ENCODE measurements at places on chromosomes 1 and 21.

DNA sequence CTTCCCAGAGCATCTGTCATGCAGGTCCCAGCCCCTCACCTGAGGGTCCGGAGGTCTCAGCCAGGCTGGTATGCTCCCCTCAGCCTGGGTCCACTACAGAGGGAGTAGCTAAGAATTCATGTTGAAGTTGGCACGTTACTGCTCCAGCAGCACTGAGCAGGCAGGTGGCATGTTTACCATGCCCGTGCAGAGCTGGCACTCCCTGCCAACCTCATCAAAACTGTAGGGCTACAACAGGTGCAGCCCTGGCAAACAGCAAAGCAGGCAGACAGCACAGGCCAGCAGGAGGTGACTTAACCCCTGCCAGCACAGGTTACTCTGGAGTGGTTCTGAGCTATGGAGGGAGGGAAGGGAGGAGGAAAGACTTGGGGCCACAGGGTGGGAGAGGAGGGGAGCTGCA, 46.4 kb downstream of the NUAK2 start:
- no peak for DNase-seq

GRCh38 chr1:156203331-156203730, 9.4 kb downstream of the SLC25A44 start:
- DNase-seq = no peak

GRCh38 chr1:244210884-244211558, 159.9 kb downstream of the ZBTB18 start:
- DNase-seq = no peak

GRCh38 chr1:58971629-58972140, 187.8 kb upstream of the JUN start:
- DNase-seq = no peak

DNA sequence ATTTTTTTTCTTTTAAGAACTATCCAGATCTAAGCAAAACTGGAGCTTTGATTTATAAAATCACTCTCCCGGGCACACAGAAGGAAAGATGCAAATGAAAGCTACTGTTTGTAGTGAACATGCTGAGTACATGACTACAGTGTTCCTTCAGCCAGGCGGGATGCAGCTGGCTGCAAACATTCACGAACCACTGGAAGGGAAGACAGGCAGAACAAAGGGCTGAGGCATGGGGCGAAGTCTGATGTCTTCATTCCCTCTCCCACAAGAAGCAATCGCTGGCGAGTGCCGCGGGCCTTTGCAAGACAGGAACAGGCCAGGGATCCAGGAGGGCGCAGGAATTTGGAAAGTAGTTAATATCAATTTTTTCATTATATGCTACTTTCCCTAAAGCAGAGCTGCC, 257.9 kb upstream of the AJAP1 start:
- no peak for DNase-seq

DNA sequence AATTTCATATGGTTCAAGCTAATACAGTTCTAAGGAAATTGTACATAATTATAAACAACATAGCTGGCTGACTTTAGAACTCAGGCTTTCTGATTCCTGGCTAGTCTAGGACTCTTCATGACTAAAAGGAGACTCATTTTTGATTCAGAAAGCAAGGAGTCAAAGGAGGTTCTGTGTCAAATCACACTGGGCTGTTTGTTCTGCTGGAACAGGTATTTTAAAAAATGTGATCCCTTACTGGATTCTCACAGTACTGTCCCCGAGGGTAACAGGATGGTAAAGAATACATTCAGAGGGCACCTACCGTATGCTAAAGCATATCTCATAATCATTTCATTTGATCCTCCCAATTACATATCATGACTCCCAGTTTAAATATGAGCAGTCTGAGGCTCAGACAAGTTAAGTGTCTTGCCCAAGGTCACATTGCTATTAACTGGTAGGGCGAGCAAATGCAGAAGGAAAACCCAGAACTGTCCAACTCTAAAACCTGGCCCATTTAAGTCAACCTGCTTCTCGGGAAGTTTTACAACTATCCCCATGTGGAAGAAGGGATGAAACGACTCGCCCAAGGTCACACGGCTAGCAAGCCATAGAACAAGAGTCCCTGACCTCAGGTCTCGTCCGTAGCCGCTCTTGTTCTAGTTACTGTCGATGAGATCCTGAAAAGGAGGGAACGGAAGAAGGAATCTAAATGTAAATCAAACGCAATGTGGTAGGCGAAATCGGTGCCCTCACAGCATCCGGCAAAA, 675 bp downstream of the MYSM1 start:
- DNase-seq = no peak

DNA sequence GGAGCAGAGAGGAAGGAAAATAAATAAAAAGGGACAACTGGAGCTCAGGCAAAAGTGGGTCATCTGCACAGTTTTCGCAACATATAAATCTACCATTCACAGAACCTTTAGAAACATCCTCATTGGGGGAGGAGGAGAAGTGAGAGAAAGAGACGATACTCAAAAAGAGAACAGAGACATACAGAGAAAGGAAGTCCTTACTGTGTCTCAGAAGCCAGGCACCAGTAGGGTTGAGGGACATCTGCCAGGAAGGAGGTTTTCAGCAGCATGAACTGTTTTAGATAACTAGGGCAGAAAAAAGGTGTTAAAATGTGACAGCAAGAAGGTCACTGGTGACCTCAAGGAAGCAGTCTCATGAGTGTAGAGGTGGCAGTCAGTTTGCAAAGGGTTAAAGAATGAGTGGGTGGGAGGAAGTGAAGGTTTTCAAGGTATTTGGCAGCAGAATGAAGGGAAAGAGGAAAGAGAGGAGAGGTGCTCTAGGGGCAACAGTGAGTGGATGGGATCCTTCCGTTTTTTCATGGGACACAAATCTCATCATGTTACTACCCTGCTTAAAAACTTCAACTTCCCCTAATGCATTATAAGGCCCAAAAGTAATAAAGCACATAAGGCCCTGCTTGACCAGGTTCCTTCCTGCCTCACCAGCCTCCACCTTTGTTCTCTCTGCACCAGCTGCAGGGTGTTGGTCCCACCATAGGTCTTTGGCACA, 9.5 kb downstream of the JAK1 start:
- no peak for DNase-seq

DNA sequence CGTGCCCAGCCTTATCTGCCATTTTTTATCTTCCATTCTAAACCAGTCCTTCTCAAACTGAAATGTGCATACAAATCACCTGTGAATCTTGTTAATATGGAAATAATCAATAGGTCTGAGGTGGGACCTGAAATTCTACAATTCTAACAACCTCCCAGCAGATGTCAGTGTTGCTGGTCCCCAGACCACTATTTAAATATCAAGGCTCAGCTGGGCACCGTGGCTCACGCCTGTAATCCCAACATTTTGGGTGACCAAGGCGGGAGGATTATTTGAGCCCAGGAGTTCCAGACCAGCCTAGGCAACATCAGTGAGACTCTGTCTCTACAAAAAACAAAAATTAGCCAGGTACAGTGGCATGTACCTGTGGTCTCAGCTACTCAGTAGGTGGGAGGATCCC, 4.1 kb downstream of the UQCRHL start:
- no peak for DNase-seq

DNA sequence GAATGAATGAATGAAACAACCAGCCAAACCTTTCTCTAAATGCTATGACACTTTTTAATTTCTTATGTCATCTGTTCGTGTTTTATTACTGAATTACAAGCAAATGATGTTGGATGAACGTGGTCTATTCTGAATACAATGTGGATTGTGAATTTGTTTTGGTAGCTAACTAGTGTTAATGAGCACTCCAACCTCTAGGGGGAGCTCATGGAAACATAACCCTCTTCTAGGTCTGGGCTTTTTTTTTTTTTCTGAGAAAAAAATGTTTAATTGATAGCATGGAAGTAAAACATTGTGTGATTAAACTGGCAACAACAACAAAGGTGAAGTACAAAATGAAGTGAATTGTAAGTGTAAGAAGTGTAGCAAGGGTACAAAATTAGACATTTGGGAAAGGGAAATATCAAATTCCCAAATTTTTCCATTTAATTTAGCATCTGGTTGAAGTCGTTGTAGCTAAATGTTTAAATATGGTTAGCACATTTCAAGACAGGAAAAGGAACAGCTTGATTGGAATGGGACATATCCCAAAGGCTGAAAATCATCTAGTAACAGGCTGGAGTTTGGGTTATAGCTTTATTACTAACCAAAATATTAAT, 42.6 kb upstream of the PTGS2 start:
- DNase-seq = no peak

GRCh38 chr1:10867138-10867721, 70.8 kb upstream of the CASZ1 start:
- no peak for DNase-seq

DNA sequence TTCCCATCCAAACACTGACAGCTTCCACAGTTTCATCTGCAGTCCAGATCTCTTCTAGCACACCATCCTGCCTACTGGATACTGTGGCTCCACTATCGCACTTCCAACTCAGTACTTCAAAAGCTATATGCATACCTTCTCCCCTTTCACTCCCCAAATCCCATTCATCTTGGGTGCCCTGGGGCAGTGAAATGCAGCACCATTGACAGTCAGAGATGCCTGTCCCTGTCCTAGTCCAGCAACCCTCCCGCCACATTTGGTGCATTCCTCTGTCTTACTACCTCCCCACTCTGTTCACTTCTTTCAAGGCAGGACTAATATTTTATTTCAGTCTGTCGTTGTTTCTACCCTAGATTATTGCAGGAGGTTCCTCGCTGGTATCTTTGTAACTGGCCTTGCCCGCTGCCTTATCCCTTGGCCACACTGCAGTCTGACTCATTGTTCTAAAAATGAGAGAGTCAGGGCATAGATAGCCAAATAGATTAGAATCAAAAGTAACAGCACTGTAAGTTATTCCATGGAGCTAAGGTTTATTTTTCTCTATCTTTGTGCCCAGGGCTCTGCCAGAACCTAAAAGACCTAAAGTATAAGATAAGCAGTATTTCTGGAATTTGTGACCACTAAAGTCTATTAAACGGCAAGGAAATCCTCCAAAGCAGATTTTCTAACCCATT, 96.7 kb downstream of the ESRRG start:
- DNase-seq = no peak

GRCh38 chr1:226950316-226950715, 10.2 kb downstream of the COQ8A start:
- no peak for DNase-seq

DNA sequence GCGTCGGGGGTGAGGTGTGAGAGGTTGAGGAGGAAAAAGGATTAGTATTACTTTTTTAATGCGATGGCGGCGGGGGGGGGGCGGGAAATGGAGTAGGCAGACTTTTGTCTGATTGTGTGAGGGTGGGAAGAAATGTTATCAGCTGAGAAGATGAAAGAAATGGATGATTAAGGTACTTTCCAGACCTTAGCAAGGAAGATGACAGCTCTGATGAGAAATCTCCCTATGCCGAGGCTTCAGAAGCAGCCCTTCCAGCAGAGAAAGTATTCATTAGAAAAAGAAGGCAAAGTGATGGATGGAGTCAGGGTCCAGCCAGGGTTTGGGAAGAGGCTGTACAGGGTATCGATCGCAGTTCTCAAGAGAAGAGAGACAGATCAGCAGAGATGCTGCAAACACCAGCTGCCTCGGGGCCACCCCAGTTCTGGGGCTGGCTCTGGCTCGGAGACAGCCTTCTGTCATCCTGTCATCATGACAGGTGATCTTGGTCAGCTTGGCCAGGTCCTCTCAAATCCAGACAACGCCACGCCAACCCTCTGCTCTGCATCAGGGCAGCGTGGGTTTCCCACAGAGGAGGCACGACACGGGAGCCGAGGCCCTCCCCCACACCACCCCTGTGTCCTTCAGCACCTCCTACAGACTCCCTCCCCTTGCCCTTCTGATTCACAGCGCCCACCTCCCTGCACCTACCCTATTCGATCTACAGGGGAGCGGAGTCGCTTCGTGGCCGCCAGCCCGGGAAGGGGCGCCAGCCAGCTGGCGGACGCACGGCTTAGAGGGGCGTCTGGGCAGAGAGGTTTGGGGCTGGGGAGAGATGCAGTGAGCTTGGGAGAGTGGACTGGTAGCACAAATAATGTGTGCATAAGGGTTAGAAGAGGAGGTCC, 674 bp upstream of the ATXN7L2 start:
- DNase-seq = no peak

DNA sequence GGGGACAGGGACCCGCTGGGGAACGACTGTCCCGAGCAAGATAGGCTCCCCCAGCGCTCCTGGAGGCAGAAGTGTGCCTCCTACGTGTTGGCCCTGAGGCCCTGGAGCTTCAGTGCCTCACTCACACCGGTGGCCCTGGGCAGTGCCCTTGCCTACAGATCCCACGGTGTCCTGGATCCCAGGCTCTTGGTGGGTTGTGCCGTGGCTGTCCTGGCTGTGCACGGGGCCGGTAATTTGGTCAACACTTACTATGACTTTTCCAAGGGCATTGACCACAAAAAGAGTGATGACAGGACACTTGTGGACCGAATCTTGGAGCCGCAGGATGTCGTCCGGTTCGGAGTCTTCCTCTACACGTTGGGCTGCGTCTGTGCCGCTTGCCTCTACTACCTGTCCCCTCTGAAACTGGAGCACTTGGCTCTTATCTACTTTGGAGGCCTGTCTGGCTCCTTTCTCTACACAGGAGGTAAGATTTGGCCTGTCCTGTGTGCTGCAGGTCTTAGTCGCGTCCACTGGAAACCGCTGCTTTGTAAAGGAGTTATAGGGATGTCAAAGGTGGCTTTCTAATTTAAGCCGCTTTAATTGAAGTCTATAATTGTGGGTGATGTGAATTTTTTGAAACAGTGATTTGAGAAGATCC, 717 bp downstream of the UBIAD1 start:
- DNase-seq = no peak

DNA sequence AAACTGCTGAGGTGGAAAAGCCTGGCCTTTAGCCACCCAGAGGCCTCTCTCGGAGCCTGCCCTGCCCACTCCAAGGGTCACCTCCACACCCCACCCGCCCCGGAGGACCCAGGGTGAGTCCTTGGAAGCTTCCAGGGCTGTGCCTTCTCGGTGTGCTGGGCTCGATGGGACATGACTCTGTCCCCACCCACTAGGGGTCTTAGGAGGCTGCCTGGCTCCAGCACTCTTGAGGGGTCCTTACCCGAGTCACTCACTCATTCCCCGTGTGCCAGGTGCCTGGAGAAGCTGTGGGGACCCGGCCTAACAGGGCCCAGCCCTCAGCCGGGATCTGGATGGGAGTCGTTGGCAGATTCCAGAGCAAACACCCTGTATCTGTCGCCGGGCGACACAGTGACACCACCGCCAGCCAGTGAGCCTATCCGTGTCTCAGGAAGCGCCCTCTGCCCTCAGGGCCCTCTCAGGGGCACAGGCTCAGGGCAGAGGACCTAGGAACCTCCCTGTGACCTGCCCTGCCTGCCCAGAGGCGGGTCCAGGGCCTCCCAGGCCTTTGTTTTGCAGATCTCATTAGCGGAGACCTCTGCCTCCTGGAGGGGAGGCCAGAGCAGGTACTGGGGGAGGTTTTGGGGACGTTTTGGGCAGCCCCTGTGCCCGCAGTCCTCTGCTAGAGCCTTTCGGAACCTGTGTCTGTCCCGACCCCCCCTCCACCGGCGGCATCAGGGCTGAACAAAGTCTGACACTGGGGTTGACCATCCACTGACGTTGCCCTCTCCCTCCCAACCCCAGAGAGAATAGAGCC, 3.1 kb upstream of the PRKCZ start:
- DNase-seq = no peak

DNA sequence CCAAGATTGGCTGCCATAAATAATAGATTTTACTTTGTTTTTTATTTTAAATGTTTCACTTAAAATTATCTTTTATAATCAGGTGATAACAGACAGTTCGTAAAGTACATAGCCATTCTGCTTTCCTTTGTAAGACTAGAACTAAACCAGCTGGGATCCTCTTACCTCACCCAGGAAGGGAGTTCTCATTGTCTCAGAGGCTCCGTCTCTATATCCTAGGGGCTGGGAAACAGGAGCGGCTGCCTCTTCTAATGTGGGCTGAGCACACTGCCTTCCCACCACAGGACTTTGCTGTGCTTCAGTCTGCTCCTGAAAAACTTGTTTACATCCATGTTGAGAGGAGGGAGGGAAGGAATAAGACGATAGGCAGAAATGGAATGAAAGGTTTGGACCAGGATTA, 45.6 kb upstream of the PGD start:
- no peak for DNase-seq
